ENCODE measurements at places on chromosomes 4 and X.

DNA sequence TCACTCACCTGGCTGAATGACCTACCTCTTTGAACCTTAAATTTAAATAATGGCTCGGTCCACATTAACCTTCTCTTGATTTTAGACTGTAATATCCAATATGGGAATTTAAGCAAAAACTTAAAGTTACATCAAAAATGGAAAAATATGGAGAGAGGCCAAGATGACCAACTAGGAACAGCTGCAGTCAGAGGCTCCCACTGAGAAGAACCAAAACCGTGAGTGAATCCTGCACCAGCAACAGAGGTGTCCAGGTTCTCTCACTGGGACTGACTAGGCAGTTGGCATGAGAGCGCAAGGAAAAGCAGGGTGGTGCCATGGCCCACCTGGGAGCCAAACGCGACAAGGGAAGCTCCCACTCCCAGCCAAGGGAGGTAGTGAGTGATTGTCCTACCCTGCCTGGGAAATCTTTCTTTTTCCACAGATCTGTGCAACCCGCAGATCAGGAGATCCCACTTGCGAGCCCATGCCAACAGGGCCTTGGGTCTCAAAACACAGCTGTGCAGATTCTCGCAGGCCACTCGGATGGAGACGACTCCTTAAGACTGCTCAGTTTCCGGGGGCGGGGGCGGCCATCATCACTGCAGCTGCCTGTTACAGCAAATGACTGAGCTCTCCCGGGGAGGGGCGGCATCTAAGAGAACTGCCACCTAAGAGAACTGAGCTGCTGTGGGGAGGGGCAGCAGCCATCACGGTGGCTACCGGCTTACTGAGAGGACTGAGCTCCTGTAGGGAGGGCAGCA lies 343.4 kb downstream of the DMD start:
- DNase-seq, result no peak

DNA sequence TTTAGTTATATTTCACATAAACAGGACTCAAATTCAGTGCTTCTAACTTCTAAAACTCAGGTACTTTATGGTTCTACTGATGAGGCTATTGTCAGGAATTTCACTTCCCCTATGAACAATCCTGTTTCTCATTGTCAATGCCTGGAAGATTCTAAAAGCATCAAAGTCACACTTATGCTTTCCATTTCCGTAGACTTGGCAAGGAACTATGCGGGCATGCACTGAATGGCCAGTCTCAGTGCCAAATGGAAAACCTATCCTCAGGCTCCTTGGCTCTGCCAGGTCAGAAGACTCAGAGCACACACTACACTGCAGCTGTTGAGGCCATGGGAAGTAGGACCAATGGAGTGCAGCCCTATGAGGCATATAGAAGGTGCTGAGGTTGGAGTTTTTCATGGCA lies 97.0 kb upstream of the PTPN13 start:
- no peak for DNase-seq

- DNase-seq, result no peak
Observed at GRCh38 chr4:128390475-128390996, 102.9 kb upstream of the PGRMC2 start.

- DNase-seq, result no peak
Observed at GRCh38 chr4:152364883-152365282, 171.0 kb downstream of the FBXW7 start.

- DNase-seq, result no peak
Observed at GRCh38 chr4:102639598-102639997, 121.2 kb downstream of the MANBA start.

- DNase-seq, result no peak
Observed at GRCh38 chr4:95272797-95273196, 276.0 kb downstream of the UNC5C start.

GRCh38 chrX:33252306-33252825 lies 41.0 kb upstream of the DMD start:
- no peak for DNase-seq

GRCh38 chrX:13081395-13082205 lies 37.2 kb upstream of the FAM9C start:
- peak; percentile 89 for DNase-seq

GRCh38 chr4:123278755-123279154 lies 117.8 kb upstream of the SPRY1 start:
- no peak for DNase-seq

DNA sequence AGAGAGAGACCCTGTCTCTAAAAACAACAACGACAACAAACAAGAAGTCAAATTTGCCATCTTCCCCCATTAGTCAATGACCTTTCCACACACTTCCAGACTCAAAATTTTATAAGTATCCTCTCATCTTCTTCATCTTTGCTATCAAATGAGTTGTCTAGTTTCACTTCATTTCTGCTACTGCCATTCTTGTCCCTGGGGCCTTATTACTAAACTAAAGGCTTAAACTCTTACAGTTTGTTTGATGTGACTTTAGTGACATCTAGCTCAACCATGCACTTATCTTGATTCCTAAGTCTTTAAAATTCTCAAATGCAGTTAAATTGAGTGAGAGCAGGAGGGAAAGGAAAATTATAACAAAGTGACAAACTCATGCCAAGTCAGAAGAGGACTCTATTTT lies 271.8 kb upstream of the GK2 start:
- no peak for DNase-seq

GRCh38 chr4:155944516-155944915 lies 9.2 kb downstream of the CTSO start:
- DNase-seq, result no peak

GRCh38 chr4:5711479-5712184 lies 631 bp downstream of the EVC start:
- no peak for DNase-seq

GRCh38 chr4:15965325-15965724 lies 2.4 kb upstream of the FGFBP2 start:
- DNase-seq, result no peak

GRCh38 chr4:134691915-134692314 lies 490.3 kb upstream of the PABPC4L start:
- DNase-seq, result no peak

- DNase-seq, result no peak
Observed at GRCh38 chr4:39668887-39669286, 29.0 kb upstream of the UBE2K start.

DNA sequence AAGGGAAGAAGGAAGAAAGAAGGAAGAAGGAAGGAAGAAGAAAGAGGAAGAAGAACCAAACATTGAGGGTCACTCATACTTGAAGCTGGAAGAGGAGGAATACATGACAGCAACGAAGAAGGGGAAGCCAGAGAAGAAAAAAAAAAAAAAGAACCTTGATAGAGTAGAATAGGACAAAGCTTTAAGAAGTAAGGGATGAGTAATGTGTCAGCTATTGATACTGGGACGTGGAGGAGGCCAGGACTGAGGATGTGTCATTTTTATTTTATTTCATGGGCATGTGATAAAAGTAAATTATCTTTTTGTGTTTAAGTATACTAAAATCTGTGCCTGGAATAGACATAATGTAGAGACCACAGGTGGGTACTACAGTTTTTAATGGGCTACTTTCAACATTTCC lies 6.4 kb downstream of the EDA2R start:
- no peak for DNase-seq

- peak; percentile 18 for DNase-seq
Observed at GRCh38 chr4:118835571-118836300, at the start of gene SEC24D. Gene SEC24D (minus strand): TSS chr4:118836126. CDS start chr4:118833696, 2,430 bp downstream.

- peak; percentile 44 for DNase-seq
Observed at GRCh38 chr4:2931512-2932301, 31.5 kb downstream of the NOP14 start.

GRCh38 chr4:3790006-3790561 lies 23.9 kb downstream of the ADRA2C start:
- DNase-seq, result no peak

GRCh38 chrX:437661-438390 lies 51.1 kb upstream of the PPP2R3B start:
- DNase-seq, result no peak

DNA sequence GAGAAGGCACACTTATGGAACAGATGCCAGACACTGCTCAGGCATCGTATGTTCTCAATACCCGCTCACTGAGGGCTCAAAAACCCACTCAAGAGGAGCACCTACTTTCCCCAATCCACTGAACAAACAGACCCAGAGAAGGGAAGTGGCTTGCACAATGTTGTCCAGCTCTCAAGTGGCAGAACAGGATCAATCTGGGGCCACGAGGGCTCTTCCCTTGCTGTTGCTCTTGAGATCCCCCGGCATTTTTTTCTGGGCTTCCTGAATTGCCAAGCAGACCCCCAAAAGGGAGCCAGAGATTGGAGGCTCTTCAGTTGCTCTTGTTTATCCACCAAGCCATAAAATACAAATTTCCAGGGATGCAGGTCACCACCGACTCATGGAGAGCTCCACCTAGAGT lies 35.7 kb downstream of the IDS start:
- DNase-seq, result no peak

- DNase-seq, result no peak
Observed at GRCh38 chrX:71604141-71604540, 14.2 kb downstream of the CXCR3 start.
